Stimulated activated CD4-positive, alpha-beta T cell treated with anti-CD3 and anti-CD28 coated beads, TNF-alpha, amount 100 ng/mL, for 24 hours (primary cell): ENCODE measurements at places on chromosomes 2 and 18.

- no peak for DNase-seq
Measured at GRCh38 chr2:221097568-221097915, 474.6 kb downstream of the EPHA4 start.

- DNase-seq = no peak
Measured at GRCh38 chr2:8889978-8890377, 52.6 kb upstream of the KIDINS220 start.

DNA sequence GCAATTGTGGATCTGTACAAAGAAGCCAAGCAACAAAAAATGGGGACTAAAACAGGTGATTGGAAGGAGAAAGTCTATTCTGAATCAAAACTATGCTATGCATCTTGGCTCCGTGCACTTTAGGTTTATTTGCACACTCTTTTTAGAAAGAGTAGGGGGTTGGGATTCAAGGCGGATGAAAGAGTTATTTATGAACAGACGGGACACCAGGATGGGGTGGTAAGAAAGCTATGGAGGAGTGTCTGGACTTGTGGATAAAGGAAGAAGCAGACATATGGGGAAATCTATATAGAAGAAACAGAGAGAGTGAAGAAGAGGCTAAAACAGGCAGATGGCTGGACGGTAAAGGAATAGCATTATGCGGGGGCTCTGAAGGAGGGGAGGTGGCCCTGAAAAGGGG, 57.8 kb downstream of the TCF4 start:
- no peak for DNase-seq

GRCh38 chr2:160305081-160305750, 105.1 kb upstream of the ITGB6 start:
- DNase-seq = no peak

GRCh38 chr2:131394147-131394931, 30.4 kb upstream of the RAB6D start:
- no peak for DNase-seq

DNA sequence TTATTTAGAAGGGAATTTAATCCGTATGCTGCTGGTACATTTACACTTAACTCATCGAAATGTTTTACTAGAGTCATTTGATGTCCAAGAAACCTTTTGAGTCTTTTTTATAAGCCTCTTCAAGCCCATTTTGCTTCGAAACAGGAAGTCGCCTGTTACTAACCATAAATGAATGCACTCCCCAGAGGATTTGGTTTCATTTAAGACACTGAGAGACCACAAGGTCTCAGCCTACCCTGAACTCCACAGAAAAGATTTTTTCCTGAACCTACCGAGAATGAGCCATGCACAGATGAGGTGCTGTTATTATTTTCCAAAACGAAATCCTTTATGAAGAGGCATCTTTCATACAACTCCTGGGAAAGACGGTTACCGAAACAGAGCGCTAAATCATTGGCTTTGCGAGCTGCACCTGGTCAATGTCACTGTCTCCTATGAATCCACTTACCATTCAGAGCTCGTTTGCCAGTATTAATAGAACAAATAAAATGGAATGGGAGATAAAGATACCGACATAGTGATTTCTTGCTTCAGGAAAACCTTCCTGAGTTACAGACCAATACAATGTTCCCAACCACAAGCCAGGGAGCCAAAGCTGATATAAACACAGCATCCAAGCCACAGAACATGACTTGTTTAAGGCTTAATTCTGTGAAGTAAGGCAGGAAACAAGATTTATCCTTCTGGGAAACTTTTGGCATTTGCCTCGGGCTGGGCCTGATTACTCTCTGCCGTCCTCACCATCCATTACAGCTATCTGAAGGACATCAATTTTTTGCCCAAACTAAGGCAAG, 382.1 kb downstream of the OSR1 start:
- no peak for DNase-seq

DNA sequence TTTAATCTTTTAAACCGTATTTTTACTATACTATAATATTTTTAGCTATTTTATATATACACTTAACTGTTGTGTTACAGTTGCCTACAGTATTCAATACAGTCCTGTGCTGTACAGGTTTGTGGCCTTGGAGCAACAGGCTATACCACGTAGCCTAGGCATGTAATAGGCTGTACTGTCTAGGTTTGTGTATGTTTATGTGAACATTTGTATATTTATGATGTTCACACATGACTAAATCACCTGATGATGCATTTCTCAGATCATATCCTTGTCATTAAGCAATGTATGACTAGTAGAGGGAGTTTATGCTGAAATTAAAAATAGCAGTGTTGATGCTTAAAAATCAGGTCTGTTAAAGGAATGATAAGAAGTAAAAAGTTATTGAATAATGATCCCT, 92.3 kb upstream of the RANBP2 start:
- DNase-seq = no peak

DNA sequence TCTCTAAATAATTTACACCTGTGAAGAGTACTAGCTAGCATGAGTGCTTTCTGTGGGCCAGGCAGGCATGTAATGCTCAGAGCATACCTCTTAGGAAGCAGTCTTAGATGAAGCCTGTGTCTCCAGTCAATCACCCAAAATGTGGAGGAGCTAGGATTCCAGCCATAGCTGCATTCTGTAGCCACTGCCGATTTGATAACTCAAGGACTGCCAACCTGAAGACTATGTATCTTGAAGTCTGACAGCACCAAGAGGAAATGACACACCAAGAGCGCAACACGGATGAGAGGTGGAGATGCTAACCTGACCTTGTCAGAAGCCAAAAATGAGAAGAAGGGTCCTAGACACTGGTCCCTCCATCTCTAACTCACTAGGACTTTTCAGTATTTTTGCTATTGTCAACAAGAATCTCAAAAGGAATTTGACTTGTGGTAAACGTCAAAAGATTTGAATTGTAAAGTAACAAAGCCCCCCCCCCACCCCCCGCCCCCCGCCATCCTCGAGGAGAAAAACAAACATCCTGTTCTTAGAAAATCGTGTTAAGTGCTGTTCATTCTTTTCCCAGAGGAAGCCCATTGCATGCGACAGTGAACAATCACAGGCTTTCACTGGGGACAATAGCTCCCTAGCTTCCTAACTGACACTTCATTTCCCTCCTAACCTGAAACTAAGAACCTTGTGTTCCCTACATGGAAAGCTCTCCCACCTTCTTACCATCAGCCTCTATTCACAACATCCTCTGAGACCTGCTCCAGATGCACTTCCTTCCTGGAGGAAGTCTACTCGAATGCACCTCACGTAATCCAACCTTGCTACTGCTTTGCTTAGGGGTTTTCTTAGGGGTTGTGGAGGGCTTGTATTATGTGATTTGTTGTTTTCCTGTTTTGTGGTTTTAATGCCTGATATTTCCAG, 14.7 kb downstream of the CDC42EP3 start:
- no peak for DNase-seq
